Hematopoietic multipotent progenitor cell treated with erythropoietin and hydrocortisone succinate and interleukin-3 and kit ligand, for 8 days (in vitro differentiated cells): ENCODE measurements at places on chromosomes 2 and 18.
A peak's percentile ranks its signal among the peaks of the same experiment; 100 is the strongest.

DNA sequence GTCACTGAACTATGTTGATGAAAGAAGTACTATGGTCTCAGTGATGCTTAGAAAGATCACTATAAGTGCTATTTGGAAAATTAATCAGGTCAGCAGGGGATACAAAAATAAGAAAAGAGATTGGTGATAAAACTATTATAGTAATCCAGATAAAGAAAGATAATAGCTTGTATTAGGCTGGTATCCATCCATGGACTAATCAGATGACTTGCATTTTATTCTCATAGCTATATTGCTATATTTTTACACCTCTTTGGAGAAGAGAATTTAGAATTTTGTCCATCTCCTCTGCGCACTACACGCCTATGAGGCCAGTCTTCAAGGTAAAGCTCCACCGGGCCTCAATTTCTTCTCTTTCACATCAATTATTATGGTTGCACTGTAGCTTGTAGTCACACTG lies 635.1 kb upstream of the DDX18 start:
- no peak for DNase-seq

DNA sequence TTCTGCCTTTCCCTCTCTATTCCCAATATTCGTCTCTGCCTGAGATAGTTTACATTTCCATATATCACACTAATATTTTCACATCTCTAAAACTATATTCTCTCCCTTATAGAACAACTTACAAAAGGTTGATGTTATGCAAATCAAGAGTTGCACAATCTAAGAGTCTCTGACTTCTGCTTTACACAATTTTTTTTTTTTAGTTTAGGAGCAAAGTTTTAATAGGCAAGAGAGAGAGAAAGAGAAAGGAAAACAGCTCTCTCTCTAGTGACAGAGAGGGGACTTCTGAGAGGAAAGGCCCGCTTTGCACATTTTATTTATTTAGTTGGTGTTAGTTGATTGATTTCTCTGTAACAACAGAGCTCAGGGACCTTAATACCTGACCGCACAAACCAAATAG lies 380.2 kb downstream of the TXNL1 start:
- DNase-seq: no peak

GRCh38 chr18:49837889-49838288 lies 24.6 kb upstream of the ACAA2 start:
- no peak for DNase-seq

GRCh38 chr2:170525566-170525900 lies 189.6 kb upstream of the SP5 start:
- DNase-seq: no peak

DNA sequence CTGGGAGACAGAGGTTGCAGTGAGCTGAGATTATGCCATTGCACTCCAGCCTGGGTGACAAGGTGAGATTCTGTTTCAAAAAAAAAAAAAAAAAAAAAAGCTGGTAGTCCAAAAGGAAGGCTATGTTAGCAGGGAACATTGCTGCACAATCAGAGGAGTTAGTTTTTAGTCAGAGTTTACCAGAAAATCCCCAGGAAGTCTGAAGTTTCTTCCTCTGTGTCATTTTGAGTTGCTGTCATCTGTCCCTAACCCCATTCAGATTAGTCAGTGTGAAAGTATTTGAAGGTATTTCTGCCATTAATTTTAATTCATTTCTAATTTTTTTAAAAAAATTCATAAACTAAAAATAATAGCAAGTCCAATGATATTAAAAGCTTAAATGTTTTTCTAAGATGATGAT lies 33.5 kb upstream of the CERS6 start:
- DNase-seq: no peak

GRCh38 chr2:27121906-27122305 lies 1.7 kb upstream of the ABHD1 start:
- DNase-seq: no peak

- DNase-seq: no peak
These were observed 158.9 kb downstream of the NEB start for GRCh38 chr2:151575338-151575737.

GRCh38 chr2:164675027-164675426 lies 53.7 kb upstream of the GRB14 start:
- DNase-seq: no peak

GRCh38 chr2:82342356-82342755 lies 2037.8 kb upstream of the LRRTM1 start:
- no peak for DNase-seq

DNA sequence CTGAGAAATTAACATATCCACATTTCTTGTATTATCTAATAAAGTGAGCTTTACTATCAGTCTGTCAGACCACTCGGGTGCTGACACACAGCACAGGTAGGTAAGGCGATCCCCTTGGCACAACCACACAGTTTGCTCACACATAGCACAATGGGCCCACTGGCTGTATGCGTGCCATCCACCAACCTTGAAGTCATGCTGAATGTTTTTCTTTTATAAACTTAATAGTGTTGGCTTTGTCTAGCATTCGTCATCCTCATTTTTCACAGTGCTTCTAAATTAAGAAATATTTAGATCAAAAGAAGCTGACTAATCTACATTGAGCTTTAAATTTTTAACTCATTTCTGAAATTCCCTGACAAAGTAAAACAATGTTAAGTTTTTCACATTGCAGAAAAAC lies 50.0 kb upstream of the PAPOLG start:
- DNase-seq: no peak

DNA sequence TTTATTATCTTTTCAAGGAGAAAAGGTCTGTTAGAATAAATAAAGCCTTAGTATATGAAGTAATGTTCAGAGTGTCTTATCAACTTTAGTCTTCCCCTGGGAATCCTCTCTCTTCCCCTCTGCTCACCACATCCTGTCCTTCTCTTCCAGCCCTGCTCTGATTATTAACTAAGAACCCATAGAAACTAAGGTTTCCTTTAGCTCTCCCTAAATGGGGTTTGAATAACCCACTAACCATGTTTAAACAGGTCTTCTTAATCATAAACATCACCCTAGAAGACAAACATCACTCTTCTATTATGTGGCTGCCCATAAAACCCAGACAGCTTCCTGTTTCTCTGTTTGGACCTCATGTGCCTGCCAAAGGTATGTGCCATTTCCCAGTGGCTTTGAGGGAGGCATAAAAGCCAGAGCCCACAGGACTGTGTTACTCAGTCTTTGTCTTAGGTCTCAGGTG lies 50.1 kb downstream of the SLC14A1 start:
- no peak for DNase-seq

DNA sequence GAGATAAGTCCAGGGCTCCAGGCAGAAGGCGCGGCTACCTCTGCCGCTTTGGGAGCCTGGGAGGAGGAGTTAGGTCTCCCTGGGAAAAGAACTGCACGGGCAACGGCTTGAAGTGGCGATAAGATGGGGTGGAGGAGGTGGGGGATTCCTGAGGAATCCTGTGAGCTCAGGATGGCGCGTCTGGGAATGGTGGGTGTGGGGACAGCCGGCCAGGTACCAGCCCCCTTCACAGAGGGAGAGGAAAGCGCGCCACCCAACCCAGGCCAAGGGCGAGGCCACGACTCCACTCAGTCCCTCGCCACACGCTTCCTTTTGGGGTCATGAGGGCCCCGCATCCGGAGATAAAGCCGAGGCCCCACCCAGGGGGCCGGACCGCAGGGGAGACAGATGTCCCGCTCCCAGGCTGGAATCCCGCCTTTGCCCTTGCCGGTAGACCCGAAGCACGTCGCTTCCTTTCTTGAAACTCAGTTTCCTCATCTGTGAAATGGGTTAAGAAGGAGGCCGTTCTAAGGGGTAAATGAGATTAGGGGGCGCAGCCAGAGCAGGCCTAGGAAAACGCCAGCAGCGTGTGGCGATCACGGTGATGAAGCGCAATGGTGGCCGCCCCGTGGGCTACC lies 1.7 kb upstream of the CTDSP1 start:
- peak; percentile 96 for DNase-seq

DNA sequence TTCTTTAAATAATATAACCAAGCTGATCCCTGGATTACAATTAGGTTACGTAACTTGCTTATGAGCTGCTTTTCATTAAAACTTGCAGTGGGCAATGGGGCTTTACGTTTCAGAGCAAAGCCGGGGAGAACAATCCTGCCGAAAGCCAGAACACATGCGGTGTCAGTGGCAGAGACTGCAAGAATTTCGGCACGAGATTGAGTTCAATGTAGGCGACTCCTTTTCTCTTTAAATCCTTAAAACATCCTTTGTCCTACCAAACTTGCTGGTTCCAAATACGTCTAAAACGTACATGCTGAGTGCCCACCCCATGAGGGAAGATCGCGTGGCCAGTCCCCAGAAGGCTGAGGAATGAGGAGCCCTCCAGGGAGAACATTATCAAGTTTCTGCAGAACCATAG lies 36.8 kb upstream of the NCOA1 start:
- DNase-seq: no peak
